ENCODE measurements at places on chromosomes 6 and 20.

DNA sequence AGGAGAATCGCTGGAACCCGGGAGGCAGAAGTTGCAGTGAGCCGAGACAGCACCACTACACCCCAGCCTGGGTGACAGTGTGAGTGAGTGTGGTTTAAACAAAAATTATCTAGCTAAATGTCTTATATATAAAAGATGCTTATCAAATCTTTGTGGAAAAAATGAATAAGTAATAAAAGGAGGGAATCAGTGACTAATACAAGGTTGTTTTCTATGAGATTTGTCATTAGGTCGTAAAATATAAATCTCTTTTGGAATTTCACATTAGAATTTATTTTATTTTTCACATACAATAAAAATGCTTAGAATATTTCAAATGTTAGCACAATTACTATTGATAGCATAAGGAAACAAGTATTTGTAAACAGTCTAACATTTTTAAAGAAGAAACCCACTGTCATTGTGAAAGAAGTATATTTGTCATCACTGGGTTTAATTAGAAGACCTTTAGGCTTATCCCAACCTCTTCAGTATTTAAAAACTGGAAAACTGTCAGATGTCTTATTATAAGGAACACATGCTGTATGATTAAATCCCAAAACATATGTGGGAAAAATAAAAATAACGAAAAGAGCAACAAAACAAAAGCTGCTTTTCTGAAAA, 47.1 kb downstream of the ASCC3 start:
- H3K27ac ChIP-seq, result no peak overlapping the region
- H3K36me3 ChIP-seq, result peaks cover 7% of the 10 kb centered on the region
- no peaks in the 10 kb centered on the region for H3K4me1 ChIP-seq
- no peak overlapping the region for H3K4me3 ChIP-seq
- DNase-seq, result no peak

DNA sequence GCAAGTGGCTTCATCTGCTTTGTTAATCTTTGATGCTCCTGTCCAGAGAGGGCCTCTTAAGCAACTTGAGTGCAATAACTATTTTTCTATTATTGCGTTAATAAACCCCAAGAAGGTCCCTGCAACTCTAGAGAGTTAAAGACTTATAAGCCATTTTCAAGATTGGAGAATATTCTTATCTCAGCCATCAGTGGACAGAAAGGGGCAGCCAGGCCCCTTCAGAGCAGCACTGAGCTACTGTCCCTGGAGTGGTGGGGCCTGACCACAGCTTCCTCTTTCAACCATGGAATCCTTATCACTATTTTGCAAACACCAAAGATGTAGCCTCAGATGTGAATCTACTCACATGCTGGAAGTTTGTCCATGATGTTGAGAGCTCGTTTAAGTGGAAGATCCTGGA, 2.8 kb upstream of the MAS1L start:
- no peaks in the 10 kb centered on the region for H3K4me1 ChIP-seq
- H3K36me3 ChIP-seq, result no peaks in the 10 kb centered on the region
- H3K4me3 ChIP-seq, result no peak overlapping the region
- no peak overlapping the region for H3K27ac ChIP-seq
- H3K27me3 ChIP-seq, result no peaks in the 10 kb centered on the region
- DNase-seq, result no peak

- H3K27ac ChIP-seq, result no peak overlapping the region
- H3K27me3 ChIP-seq, result no peaks in the 10 kb centered on the region
- DNase-seq, result no peak
These were observed 146.1 kb upstream of the AKAP12 start for GRCh38 chr6:151093706-151094105.

DNA sequence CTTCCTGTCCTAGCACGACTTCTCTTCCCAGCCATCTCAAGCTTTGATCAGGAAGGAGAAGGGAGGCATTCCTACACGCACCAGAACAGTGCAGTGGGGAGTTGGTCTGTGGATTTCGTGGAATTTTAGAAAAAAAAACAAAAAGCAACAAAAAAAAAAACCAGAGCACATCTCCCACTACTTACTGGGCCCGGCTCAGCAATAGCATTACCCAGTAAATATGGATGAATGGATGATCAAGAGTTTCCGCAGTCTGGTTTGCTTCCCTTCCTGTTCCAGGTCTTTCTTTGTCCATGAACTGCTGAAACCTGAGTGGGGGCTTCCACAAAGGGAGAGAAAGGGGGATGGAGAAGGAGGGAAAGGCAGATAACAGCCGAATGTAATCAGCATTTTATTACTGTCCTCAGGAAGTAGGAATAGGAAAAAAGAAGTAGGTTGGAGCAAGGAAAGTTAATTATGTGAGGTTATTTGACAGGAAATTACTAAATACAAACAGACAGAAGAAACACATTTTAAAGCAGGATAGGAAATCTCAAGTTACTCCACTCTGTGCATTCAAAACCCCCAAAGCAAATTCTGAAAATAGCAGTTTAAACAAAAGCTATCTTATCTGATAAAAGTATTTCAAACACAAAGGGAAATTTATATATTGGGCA, 349.0 kb downstream of the PRL start:
- no peaks in the 10 kb centered on the region for H3K36me3 ChIP-seq
- no peaks in the 10 kb centered on the region for H3K27me3 ChIP-seq
- H3K4me3 ChIP-seq, result no peak overlapping the region
- peak overlapping the region; percentile 61 for H3K27ac ChIP-seq
- peak; percentile 62 for DNase-seq

GRCh38 chr6:149060300-149060984, 257.1 kb upstream of the TAB2 start:
- no peak overlapping the region for H3K4me3 ChIP-seq
- peaks cover 16% of the 10 kb centered on the region for H3K4me1 ChIP-seq
- no peak overlapping the region for H3K27ac ChIP-seq
- no peaks in the 10 kb centered on the region for H3K27me3 ChIP-seq
- H3K36me3 ChIP-seq, result no peaks in the 10 kb centered on the region

DNA sequence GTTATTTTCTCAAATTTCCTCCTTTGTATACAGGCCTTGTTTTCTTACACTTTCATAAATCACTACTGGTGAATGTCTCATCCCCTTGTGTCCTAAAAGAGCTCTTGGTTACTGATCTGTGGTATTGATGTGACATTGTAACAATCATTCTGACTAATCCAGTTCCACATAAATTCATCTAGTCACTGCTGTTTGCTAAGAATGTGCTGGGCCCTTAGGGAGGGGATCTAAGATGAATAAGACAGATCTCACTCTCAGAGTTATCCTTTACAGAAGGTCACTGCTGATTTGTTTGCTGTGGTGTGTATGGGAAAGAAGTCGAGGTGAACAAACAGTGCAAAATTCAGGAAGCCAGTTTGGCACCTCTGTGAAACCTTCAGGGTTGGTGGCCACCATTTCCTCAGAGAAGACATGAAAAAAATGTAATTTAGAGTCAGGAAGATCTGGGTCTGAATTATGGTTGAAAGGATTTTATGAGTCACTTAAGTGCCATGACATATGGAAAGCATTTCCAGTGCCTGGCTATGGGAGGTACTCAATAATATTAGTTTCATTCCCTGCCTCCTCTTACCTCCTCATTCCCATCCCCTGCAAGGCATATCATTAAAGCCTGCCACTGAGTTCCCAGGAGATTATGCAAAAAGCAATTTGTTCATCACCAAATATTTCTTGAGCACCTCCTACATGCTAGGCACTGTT, 121.8 kb downstream of the COL9A1 start:
- no peaks in the 10 kb centered on the region for H3K27me3 ChIP-seq
- H3K4me1 ChIP-seq, result no peaks in the 10 kb centered on the region
- H3K36me3 ChIP-seq, result no peaks in the 10 kb centered on the region
- H3K27ac ChIP-seq, result no peak overlapping the region
- H3K4me3 ChIP-seq, result no peak overlapping the region
- DNase-seq, result no peak

- DNase-seq, result no peak
- no peak overlapping the region for H3K27ac ChIP-seq
- H3K27me3 ChIP-seq, result peaks cover 76% of the 10 kb centered on the region
- H3K4me1 ChIP-seq, result peaks cover 2% of the 10 kb centered on the region
These were observed 556 bp downstream of the NKX2-4 start for GRCh38 chr20:21396599-21397340.

- H3K4me1 ChIP-seq, result peaks cover 19% of the 10 kb centered on the region
- H3K27me3 ChIP-seq, result no peaks in the 10 kb centered on the region
- H3K36me3 ChIP-seq, result no peaks in the 10 kb centered on the region
- no peak overlapping the region for H3K27ac ChIP-seq
- H3K4me3 ChIP-seq, result no peak overlapping the region
These were observed 119.9 kb upstream of the PRND start for GRCh38 chr20:4601630-4602296.

GRCh38 chr20:57087705-57088104, 178.7 kb downstream of the BMP7 start:
- H3K27me3 ChIP-seq, result no peaks in the 10 kb centered on the region
- no peak for DNase-seq
- H3K4me3 ChIP-seq, result no peak overlapping the region
- H3K4me1 ChIP-seq, result no peaks in the 10 kb centered on the region
- no peak overlapping the region for H3K27ac ChIP-seq
- H3K36me3 ChIP-seq, result no peaks in the 10 kb centered on the region

- no peaks in the 10 kb centered on the region for H3K36me3 ChIP-seq
- no peak overlapping the region for H3K27ac ChIP-seq
- DNase-seq, result no peak
- no peaks in the 10 kb centered on the region for H3K27me3 ChIP-seq
These were observed 93.4 kb downstream of the PTPRT start for GRCh38 chr20:43096126-43096930.

DNA sequence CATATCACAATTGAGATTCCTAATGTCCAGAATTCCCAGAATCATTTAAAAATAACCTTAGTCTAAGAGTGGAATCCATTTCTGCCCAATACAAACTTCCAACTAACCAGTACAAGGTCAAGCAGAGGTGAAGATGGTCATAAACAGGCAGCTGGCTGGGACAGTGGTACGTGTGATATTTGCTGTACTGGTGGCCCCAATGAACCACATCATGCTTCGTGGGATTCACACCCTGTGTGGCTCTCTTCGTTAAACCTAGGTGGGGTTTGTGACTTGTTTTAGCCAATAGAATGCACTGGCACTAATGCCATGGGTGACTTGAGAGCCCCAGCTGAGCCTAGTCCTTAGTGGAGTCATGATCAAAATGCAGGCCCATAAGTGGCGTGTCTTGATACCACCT, 286.6 kb downstream of the KIF16B start:
- DNase-seq, result no peak
- H3K27ac ChIP-seq, result no peak overlapping the region
- no peak overlapping the region for H3K4me3 ChIP-seq
- H3K27me3 ChIP-seq, result no peaks in the 10 kb centered on the region
- H3K36me3 ChIP-seq, result no peaks in the 10 kb centered on the region

- DNase-seq, result no peak
- no peaks in the 10 kb centered on the region for H3K36me3 ChIP-seq
- no peak overlapping the region for H3K4me3 ChIP-seq
- peaks cover 54% of the 10 kb centered on the region for H3K27me3 ChIP-seq
- no peaks in the 10 kb centered on the region for H3K4me1 ChIP-seq
- H3K27ac ChIP-seq, result no peak overlapping the region
These were observed 99.2 kb downstream of the VEGFA start for GRCh38 chr6:43869079-43869710.

- H3K36me3 ChIP-seq, result no peaks in the 10 kb centered on the region
- H3K27ac ChIP-seq, result no peak overlapping the region
- no peak overlapping the region for H3K4me3 ChIP-seq
- no peaks in the 10 kb centered on the region for H3K4me1 ChIP-seq
- DNase-seq, result no peak
These were observed 63.6 kb upstream of the GATA5 start for GRCh38 chr20:62539198-62540045.

DNA sequence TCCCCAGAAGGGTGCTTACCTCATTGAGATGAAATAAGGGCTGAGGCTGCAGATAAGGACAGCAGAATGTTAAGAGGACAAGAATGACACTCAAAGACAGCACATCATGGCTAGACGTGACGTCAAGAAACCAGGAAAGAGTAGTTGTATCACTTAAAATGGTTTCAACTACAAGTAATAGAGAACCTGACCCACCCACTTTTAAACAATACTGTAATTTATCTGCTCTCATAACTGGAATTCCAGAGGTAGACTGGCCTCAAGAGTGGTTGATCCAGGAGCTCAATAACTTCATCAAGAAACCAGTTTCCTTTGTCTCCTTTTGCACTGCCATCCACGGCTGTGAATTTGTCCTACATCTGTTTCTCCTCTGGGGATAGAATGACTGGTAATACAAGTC, 187.1 kb downstream of the EYA4 start:
- H3K27ac ChIP-seq, result no peak overlapping the region
- DNase-seq, result no peak
- H3K36me3 ChIP-seq, result no peaks in the 10 kb centered on the region
- H3K27me3 ChIP-seq, result no peaks in the 10 kb centered on the region
- H3K4me3 ChIP-seq, result no peak overlapping the region

DNA sequence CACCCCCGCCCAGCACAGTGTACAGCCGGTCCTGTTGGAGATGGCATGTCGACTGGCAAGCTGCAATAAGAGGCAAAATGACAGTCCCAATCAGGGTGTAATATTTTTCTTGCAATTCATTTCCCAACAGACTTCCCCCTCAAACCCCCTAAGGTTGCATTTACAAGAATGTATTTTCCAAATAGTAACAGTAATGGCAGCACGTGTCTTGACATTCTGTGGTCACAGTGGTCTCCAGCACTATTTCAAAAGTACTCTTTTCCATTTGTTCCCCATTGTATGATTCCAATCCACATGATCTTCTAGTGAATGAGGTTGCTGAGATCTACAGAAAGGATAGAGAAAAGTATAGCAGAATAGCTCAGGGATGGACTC, 97.8 kb upstream of the CARMIL1 start:
- peaks cover 5% of the 10 kb centered on the region for H3K4me1 ChIP-seq
- H3K27ac ChIP-seq, result no peak overlapping the region
- no peak overlapping the region for H3K4me3 ChIP-seq

DNA sequence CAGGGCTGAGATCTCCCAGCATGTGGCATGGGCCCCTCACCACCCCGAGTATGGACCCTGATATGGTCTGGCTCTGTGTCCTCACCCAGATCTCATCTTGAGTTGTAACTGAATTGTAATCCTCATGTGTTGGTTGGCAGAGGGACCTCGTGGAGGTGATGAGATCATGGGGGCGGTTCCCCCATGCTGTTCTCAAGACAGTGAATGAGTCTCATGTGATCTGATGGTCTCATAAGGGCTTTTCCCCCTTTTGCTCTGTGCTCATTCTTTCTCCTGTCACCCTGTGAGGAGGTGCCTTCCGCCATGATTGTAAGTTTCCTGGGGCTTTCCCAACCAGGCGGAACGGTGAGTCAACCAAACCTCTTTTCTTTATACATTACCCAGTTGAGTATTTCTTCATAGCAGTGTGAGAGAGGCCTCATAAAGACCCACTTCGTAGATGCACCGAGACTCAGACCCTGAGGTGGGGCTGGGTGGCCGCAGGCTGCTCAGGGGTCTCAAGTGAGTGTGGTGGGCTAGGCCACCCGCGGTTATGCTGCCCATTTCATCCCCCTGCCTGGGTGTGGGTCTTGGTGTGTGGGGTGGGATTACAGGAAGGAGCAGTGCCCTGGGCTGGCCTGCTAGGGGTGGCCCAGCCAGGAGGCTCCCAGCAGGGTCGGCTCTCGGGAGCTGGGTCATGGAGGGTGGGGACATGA, 26.2 kb upstream of the GATA5 start:
- peaks cover 10% of the 10 kb centered on the region for H3K27me3 ChIP-seq
- DNase-seq, result peak; percentile 63
- H3K27ac ChIP-seq, result no peak overlapping the region

Measured in IMR-90 (cell line).